ENCODE measurements at places on chromosomes 2 and 18. TPM values are rescaled to one million over a fixed set of nuclear protein-coding genes. Genes with fewer than 3 reads are reported as not detected.

The TXNDC2 gene
- total RNA-seq, result 0.12 TPM

The MYO7B gene
- total RNA-seq, result 0.16 TPM

The SPC25 gene
- 22.0 TPM for total RNA-seq

The COL3A1 gene
- 0.20 TPM for total RNA-seq

The C2orf78 gene
- total RNA-seq, result not detected

All from A549 treated with Hydrocortisone at 1 μM for 4 hours (cell line).